ENCODE measurements at places on chromosomes 13 and 19.

DNA sequence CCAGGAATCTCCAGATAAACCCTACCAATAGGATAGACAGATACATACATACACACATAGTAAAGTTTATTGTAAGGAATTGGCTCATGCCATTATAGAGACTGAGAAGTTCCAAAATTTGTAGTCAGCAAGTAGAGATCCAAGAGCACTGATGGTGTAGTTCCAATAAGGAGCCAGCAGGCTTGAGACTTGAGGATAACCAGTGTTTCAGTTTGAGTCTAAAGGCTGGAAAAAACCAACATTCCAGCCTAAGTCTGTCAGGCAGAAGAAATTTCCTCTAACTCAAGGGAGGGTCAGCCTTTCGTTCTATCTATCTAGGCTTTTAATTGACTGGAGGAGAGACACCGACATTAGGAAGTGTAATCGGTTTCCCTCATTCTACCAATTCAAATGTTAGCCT lies 110.2 kb upstream of the TSHZ3 start:
- no peak for DNase-seq

- DNase-seq, result no peak
These were observed 293.3 kb upstream of the MAB21L1 start for GRCh38 chr13:35769812-35770211.

GRCh38 chr13:44249431-44249836 lies 124.2 kb upstream of the SERP2 start:
- no peak for DNase-seq

DNA sequence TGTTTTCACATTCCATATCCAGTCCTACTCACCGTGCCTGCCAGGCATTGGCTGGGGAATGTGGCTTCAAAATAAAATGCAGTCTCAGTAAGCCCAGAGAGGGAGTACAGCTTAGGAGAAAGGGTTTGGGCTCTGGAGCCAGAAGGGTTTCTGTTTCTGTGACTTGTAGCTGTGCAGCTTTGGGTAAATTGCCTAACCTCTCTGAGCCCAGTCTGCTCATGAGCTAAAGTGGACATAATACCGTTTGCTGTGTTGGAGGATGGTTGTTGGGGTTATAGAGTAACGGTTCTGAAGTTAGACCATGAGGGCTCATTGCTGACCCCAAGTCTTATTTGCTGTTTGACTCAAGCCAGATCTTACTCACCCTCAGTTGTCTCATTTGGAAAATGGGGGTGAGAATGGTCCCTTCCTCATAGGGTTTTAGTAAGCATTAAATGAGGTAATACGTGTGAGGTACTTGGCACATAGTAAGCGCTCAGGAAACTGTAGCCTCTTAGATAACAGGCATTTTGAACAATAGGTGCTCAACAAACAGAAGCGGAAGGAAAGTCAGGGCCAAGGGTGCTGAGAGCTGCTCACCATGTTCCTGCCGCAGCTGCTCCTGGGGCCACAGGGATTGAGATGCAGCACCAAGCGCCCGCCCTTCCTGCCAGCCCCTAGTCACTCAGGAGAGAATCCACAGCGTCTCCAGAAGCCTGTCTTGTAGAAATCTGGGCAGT lies 45.5 kb downstream of the C13orf42 start:
- DNase-seq, result no peak

- no peak for DNase-seq
These were observed 8.2 kb downstream of the REX1BD start for GRCh38 chr19:18596752-18597157.

- no peak for DNase-seq
These were observed 16.6 kb upstream of the LRCH1 start for GRCh38 chr13:46536341-46536740.

GRCh38 chr13:92896842-92897241 lies 329.8 kb upstream of the GPC6 start:
- DNase-seq, result no peak

- no peak for DNase-seq
These were observed 1.5 kb upstream of the ARGLU1 start for GRCh38 chr13:106569233-106570095.

DNA sequence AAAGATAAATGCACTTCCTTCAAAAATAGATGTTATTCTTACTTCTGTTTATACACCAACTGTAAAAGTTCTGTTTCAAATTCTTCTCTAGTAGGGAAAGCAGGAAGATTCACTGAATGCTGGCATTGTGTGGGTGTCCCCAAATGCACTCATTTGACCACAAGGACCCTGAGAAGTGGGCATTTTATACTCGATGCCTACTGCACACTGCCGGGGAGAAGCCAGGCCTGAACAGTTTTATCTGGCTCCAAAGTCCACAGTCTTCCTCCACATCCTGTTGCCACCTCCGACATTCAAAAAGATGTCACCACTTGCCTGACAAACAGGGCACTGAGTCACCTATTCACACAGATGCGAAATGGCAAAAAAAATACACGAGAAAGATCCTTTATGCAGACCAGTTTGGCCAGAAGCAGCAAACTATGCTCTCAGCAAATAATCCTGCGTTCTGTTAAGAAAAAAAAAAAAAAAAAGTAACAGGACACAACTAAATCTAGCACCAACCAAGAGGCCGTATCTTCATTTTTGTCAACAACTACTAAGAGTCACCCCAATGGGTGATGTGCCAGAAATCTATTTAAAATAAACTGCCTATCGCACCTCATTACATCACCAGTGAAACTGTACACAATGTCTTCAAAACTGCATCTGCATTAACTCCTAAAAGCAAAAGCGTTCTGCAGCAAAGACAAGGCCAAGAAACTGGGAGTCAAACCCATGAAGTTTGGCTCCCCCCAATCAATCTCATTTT lies 6.2 kb downstream of the ZC3H4 start:
- no peak for DNase-seq
